ENCODE measurements at places on chromosomes 12 and 14. TPM values are rescaled to one million over a fixed set of nuclear protein-coding genes. Genes with fewer than 3 reads are reported as not detected.

DNA sequence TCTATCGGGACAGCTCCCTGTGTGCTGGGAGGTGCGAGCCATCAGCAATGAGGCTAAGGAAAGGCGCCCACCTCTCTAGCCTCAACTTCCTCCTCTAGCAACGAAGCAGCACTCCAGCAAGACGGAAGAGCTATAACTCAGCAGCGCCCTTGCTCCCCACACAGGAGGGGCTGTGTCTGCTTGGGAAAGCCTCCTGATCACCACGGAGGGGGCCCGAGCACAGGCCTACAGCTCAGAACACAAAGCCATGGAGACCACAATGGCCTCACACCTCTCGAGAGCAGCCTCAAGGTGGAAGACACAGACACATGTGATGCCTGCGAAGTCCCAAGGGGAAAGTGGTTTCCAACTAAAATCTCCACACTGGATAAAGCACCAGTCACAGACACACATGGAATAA is 60.4 kb downstream of the CDC42BPB start:
- peaks cover 35% of the 10 kb centered on the region for H3K36me3 ChIP-seq
- H3K27ac ChIP-seq = no peak overlapping the region
- DNase-seq = no peak
- no peak overlapping the region for H3K4me3 ChIP-seq

DNA sequence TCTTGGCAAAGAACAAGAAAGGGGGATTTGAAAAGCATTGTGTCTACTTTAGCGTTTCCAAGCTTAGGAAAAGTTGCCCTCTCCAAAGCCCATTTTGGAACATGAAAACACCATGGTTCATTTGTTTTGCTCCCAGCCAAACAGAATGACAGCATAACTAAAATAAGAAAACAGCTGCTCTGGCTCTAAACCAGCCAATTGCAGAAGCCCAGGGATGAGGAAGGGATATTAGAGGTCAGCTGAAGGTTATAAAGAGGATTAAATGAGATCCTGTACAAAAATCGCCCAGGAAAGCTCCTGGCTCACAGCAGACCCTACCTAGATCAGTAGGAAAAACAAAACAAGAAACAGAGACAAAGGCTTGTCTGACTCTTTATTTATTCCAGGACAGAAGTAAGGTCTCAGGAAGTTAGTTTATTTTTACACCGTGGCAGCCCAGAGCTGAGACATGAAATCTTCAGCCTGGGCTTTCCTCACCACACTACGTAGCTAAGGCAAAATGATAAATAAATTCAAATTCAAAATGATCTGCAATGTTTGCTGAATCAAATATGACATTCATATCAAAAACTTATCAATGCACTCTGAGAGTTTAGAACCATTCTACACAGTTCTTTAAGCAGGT is 25.9 kb downstream of the SPX start:
- H3K27me3 ChIP-seq = peaks cover 4% of the 10 kb centered on the region
- H3K4me3 ChIP-seq = no peak overlapping the region
- H3K27ac ChIP-seq = no peak overlapping the region
- no peak for DNase-seq
- no peaks in the 10 kb centered on the region for H3K4me1 ChIP-seq
- no peaks in the 10 kb centered on the region for H3K36me3 ChIP-seq

GRCh38 chr14:101584055-101584859 is 23.0 kb downstream of the DIO3 start:
- no peak overlapping the region for H3K4me3 ChIP-seq
- H3K27ac ChIP-seq = no peak overlapping the region
- peaks cover 23% of the 10 kb centered on the region for H3K27me3 ChIP-seq
- H3K4me1 ChIP-seq = no peaks in the 10 kb centered on the region
- H3K36me3 ChIP-seq = no peaks in the 10 kb centered on the region
- DNase-seq = no peak

Gene UBE2N
- total RNA-seq = 90.3 TPM

Gene EML1
- total RNA-seq = 42.3 TPM
